Stimulated activated CD4-positive, alpha-beta T cell treated with anti-CD3 and anti-CD28 coated beads, Interleukin-1b, Interleukin-23, amount 100 ng/mL, for 1 hour (primary cell): ENCODE measurements at places on chromosomes 7 and 10.

GRCh38 chr7:118366363-118366762 is 141.9 kb downstream of the ANKRD7 start:
- no peak for DNase-seq

GRCh38 chr10:69408318-69409175 is 8.2 kb downstream of the TACR2 start:
- DNase-seq: peak; percentile 72

- DNase-seq: no peak
Observed at GRCh38 chr7:24595671-24596418, 22.6 kb downstream of the PALS2 start.

GRCh38 chr10:6108072-6108471 is 19.2 kb downstream of the RBM17 start:
- no peak for DNase-seq

- DNase-seq: peak; percentile 93
Observed at GRCh38 chr7:106284714-106285050, at the start of gene NAMPT. Gene NAMPT (minus strand): TSS chr7:106284983. CDS start chr7:106284884, 99 bp downstream.

GRCh38 chr10:59907918-59908807 is 1.8 kb upstream of the CCDC6 start:
- DNase-seq: no peak

DNA sequence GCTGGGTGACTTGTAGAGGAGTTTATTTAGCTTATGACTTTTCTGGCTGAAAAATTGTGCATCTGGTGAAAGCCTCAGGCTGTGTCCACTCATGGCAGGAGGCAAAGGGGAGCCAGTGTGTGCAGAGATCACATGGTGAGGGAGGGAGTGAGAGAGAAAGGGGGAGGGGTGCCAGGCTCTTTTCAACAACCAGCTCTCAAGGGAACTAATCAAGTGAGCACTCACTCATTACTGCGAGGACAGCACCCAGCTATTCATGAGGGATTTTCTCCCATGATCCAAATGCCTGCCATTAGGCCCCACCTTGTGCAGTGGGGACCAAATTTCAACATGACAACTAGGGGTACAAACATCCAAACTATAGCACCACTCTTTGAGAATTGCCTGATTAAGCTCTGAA is 590.2 kb downstream of the MAGI2 start:
- no peak for DNase-seq

- no peak for DNase-seq
Observed at GRCh38 chr10:95312257-95312656, 21.5 kb upstream of the PDLIM1 start.

GRCh38 chr10:778626-779330 is 89.3 kb upstream of the DIP2C start:
- DNase-seq: no peak

DNA sequence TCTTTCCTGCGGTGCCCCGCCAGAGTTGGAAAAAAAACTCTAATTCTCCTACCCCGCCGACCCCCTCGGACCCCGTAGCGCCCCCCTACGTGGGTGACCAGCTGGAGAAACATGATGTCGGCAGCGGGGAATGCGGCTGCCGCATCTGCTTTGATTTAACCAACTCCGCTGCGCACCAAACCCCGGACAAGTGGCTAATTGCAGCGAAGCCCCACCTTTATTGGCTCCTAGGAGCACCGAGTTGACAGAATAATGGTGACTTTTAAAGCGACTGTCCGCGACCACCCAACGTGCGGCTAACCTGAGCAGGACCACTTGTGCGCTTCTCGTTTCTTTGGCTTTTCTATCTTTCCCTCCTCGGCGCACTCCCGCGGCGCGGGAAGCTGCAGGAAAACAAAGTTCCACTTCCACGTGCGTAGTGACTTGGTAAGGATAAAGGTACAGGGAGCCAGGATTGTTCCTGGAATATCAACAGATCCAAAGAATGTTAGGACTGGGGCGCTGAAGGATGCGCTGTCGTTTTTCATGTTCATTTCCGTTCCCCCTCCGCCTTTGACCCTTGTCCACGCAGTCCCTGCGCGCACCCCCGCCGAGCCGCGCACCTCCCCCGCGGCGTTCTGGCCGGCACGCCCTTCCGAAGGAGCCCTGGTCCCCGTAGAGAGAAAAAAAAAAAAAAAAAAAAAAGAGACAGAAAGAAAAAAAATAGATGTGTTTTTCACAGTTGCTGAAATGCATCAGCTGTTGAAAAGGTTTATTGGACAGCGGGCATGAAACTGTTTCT is 1.4 kb downstream of the WNT16 start:
- no peak for DNase-seq

DNA sequence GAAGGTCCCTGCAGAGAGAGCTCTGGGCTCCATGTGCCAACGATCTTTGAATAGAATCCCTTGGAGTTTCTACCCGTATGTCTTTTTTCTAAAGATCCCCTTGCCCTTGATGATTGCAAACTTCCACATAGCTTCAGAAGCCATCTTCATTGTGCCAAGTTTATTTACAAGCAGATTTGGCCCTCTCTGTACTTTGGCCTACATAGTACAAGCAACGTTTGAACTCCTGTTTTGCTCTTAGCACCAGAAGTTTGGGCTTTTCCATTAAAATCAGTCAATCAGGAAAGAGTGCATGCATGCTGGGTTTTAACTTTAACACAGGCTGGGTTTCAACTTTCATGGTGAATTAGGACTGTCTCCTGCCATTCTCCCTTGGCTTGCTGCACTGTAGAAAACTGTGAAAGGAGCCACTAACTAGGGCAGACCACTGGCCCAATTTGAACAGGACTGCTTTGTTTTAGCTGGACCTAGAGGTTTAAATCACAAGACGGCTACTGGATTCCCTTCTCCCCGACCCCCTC is 557.6 kb upstream of the GALNT17 start:
- no peak for DNase-seq

DNA sequence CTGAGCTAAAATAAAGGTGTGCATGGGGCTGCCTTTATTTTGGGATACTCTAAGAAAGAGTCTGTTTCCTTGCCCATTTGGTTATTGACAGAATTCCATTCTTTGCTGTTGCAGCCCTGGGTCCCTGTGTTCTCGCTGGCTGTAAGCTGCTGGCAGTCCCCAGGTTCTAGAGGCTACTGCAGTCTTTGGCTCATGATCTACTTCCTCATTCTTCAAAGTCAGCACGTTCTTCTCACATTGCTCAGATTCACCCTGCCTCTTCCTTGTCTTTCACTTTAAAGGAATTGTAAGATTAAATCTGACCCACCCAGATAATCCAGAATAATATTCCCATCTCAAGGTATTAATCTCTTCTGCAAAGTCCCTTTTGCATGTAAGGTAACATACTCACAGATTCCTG is 620.3 kb downstream of the CCSER2 start:
- no peak for DNase-seq

DNA sequence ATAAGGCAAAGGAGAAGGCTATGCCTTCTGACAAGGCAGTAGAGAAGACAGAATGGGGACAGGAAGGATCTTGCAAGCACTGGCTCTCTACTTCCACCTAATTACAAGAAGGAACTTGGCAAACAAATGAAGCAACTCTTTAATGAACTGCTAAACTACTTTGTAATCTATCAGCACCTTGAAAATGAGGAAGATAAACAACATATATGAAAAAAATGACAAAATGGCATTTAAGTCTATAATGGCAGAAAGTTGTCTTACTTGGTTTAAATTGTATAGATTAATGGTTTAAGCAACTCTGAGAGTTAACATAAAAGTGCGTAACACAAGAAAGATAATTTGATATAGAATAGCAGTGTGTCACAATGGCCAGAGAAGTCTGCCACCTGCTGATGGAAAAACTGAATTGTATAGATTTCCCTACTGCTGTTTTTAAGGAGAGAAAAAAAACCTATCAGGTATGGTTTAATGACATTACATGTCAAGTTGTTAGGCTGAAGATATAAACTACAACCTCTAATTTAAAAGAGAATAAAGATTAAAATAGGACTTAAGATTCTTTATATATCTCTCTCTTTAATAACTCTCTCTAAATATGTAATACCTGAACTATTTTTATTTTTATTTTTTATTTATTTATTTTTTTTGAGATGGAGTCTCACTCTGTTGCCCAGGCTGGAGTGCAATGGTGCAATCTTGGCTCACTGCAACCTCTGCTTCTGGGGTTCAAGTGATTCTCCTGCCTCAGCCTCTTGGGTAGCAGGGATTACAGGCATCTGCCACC is 11.8 kb downstream of the NT5C3A start:
- DNase-seq: no peak

- DNase-seq: no peak
Observed at GRCh38 chr7:40057292-40057691, 77.1 kb downstream of the MPLKIP start.

DNA sequence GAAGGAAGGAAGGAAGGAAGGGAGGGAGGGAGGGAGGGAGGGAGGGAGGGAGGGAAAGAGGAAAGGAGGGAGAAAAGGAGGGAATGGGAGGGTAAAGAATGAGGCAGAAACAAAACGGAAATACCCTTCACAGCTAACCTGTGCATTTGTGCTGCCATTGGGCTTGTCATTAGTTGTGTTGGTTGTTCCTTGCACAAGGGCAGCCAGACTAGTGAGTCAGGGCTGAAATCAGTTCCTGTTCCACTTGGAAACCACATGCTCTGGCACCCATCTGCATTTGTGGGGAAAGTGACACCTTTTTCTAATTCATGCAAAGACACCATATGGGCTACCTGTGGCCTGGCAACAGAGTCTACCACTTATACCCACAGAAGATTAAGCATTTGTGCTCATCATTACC is 1004.0 kb upstream of the C7orf33 start:
- no peak for DNase-seq

GRCh38 chr7:111082351-111082750 is 8.6 kb upstream of the LRRN3 start:
- DNase-seq: no peak

GRCh38 chr7:151745706-151746105 is 131.2 kb downstream of the PRKAG2 start:
- no peak for DNase-seq

- DNase-seq: no peak
Observed at GRCh38 chr10:1410469-1411395, 326.6 kb downstream of the ADARB2 start.

DNA sequence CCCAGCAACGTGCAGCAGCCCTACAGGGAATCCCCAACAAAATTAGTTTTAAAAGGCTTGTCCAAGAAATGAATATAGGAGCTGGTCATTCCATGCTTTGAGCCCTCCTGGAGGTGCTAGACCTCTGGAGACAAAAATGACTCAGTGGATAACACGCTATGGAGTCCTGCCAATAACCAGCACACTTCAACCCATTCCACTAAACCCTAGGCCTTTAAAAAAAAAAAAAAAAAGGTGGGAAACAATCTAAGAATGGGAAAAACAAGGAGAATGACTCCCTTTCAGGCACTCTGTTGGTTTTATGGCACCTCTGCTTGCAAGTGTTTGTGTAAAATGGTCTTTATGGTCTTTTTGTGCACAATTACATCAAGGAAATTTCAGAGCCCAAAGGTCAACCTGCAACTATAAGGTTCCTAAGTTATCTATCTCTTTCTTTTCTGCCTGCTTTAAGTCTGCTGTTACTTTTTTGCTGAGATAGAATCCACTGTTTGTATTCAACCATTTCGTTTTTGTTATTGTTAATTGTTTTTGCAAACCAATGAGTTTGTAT is 21.3 kb downstream of the AVL9 start:
- DNase-seq: no peak

DNA sequence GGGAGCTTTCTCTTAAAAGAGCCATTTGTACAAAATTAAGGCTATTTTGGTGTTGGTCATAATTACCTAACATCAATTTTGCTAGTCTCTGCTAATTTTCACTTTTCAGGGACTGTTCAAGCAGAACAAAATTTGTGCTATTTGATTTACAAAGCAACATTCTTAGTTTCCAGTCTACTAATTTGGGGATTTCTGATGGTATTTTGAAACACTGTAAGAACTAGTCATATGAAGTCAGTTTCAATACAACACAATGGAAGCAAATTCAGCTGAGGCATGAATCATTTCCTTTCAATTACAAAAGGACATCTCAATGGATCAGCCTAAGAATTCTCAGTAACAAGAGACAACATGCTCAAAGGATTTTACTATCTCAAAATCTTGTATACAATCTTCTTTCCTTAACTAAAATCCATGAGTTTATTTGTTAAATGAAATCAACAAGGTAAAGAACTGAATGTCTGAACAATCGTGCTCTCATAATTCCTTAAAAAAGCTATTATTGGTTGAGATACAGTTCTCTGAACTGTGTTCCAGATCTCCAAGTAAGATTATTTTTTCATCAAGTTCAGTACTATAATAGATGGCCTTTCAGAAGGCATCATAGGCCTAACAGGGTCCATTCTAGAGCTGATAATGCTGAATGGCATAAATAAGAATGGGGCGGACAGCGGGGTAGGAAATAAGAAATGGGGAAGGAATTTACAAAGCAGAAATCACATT is 144.6 kb downstream of the NRCAM start:
- DNase-seq: no peak

DNA sequence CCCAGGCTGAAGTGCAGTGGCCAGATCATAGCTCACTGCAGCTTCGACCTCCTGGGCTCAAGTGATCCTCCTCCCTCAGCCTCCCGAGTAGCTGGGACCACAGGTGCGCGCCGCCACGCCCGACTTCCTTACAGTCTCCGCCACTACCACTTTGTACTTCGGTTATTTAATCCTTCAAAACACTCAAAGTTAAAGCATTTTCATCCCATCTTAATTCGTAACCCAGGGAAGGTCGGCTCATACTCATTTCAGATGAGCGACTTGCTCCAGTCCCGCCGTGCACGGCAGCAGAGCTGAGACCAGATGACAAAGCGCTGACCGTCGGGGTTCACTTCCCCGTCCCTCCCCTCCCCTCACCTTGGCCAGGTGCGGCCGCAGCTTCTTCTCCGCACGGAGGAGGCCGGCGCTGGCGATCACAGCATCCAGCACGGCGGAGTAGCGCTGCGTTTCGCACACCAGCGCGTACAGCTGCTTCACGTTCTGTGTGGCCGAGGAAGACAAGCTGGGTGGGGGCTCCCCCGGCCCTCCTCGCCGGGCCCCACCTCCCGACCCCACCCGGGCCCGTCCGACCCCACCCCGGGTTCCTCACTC is 457 bp downstream of the NSUN5 start:
- no peak for DNase-seq

- DNase-seq: no peak
Observed at GRCh38 chr7:151082141-151083070, 887 bp downstream of the TMUB1 start.

DNA sequence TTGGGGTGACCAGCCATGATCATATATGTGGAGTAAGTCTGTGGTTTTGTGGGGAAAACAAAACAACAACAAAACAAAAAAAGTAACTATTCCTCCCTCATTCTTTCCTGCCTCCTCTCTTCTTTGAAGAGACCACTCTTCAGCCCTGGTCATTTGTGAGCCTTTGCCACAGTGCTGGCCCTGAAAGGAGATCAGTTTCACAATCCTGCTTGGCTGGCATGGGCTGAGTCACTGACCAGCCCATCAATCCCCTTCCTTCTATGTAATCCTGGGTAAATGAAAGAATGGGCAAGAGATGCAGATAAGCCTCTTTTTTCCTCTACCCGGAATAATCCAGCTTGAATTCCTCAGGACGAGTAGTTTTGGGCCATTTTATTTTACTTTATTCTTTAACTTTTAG is 13.6 kb downstream of the CSTF2T start:
- no peak for DNase-seq

- no peak for DNase-seq
Observed at GRCh38 chr7:33449847-33450246, 320.5 kb downstream of the BBS9 start.
